HCEC 1CT (cell line): ENCODE measurements at places on chromosomes 6 and 20.

- DNase-seq: peak; percentile 47
Observed at GRCh38 chr6:18155864-18156421, 721 bp downstream of the KDM1B start.

GRCh38 chr20:43058077-43058476 lies 131.6 kb downstream of the PTPRT start:
- DNase-seq: no peak

DNA sequence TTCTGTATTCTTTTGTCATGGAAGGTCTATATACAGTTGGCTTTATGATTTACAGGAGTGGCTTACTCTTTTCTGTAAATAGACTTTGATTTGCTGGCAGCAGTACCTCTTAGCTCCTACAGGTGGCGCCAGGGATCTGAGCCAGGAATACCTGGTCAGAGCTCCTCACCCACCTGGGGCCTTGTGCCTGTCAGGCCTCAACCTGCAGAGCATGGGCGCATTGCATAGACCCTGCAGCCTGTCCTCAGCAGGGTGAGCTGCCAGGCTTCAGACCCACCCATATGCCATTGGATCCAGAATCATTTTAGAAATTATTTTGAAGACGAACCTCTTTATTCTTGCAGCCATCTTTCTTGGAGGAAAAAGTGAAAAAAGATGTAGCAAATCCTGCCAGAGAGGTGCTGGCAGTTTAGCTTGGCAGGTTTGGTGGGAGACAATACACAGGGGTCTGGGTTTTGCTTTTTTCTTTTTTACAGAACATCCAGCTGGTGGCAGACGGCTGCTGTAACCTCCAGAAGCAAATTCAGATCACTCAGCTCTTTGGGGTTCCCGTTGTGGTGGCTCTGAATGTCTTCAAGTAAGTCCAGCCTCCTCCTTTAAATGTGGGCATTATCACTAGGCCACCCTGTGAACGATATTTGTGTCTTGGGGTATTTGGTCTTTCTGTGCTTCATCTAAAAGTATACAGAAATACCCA lies 149.1 kb downstream of the MTHFD1L start:
- DNase-seq: peak; percentile 62

GRCh38 chr6:10613077-10613476 lies 81.3 kb downstream of the C6orf52 start:
- DNase-seq: peak; percentile 38

- no peak for DNase-seq
Observed at GRCh38 chr6:17957904-17958620, 29.4 kb downstream of the KIF13A start.

DNA sequence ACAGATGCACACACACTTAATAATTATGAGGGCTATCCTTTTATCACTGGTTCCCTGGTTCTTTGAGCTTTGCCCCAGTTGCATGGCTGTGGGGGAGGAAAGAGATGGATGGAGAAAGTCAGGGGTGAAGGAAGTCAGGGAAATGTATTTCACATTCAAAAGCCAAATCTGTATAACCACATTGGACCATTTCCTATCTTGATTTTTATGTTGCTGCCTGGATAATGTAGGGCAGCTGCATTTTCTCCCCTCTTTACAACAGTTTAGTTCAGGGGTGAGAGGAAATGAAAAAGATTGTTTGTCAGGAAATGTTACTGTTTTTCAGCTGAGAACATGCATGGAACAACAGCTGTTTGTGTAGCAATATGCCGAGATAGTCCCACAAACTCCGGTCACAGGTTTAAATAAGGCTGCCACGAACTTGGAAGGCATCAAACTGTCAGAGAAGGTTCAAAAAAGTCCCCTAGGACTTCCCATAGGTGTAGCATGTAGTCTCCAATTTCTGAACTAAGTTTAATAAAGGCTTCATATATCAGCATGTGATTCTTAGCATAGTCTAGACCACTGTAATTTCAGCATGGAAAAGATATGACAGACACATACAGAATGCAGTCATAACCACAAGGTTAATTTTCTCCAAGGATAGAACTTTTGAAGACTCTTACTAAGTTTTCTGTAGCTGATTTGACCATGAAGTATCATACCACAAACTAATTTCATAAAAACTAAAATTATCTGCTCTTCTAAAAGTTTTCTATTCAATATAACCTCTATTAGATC lies 82.1 kb upstream of the COL21A1 start:
- peak; percentile 49 for DNase-seq

GRCh38 chr20:50286609-50287008 lies 96.0 kb downstream of the CEBPB start:
- peak; percentile 73 for DNase-seq

- no peak for DNase-seq
Observed at GRCh38 chr6:85422996-85423395, 26.9 kb upstream of the NT5E start.

- DNase-seq: peak; percentile 86
Observed at GRCh38 chr20:52031563-52032303, 159.8 kb downstream of the ZFP64 start.

- DNase-seq: peak; percentile 71
Observed at GRCh38 chr20:10863337-10864060, 189.7 kb upstream of the JAG1 start.

- DNase-seq: no peak
Observed at GRCh38 chr6:41197234-41197633, 3.7 kb downstream of the TREML2 start.

DNA sequence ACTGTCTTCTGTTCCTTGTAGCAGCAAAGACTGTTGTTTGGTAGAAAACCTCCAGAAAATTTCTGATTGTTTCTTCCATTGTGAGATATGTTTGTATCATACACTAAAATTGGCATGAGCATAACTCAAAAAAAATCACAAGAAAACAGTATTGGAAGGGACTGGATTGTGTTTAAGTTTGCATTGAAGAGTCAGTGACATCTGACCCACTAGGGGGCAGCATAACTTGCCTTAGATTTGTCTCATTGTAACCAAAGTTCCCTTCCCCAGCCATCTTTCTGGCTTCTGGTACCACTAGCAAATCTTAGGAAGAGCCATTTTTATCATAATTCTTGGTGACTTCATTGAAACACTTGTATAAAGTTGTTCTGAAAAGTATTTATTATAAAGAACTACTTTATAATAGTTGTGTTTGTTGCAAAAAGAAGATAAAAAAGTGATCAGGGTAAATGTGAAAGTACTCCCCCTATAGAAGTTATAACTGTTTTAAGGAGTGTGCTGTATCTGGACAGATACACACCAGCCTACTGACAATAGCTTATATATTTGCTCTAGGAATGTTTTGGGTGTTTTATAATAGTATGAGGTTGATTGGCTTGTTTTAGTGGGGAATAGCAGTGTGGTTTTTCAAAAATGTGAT lies 7.7 kb downstream of the CSTF1 start:
- DNase-seq: peak; percentile 53

GRCh38 chr6:7996538-7997111 lies 67.6 kb downstream of the BLOC1S5 start:
- DNase-seq: no peak

- DNase-seq: peak; percentile 20
Observed at GRCh38 chr20:62122654-62123449, 577 bp downstream of the LSM14B start.

DNA sequence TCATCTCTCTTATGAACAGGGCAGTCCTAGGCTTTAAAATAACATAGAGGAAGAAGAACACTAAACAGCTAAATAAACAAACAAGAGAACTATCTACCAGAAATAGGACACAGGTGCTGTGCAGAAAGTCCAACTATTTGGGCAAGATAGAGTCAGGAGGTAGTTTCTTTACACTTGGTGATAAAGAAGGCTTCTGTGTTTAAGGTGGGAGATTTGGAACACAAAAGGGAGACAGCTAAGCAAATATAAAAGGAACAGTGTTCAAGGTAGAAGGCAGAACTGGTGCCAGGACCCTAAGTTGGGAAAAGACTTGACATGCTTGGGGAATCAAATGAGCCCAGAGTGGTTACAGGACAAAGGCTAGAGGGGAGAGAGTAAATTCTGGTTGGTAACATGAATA lies 110.5 kb downstream of the MANEA start:
- no peak for DNase-seq

GRCh38 chr20:50625986-50626677 lies 65.2 kb downstream of the RIPOR3 start:
- DNase-seq: peak; percentile 30

GRCh38 chr20:61126369-61127195 lies 125.5 kb upstream of the CDH4 start:
- no peak for DNase-seq

GRCh38 chr6:164612751-164613150 lies 696.7 kb downstream of the C6orf118 start:
- DNase-seq: no peak

GRCh38 chr6:80217794-80218193 lies 111.3 kb downstream of the BCKDHB start:
- DNase-seq: no peak

- no peak for DNase-seq
Observed at GRCh38 chr20:37309936-37310590, 20.6 kb downstream of the MANBAL start.

DNA sequence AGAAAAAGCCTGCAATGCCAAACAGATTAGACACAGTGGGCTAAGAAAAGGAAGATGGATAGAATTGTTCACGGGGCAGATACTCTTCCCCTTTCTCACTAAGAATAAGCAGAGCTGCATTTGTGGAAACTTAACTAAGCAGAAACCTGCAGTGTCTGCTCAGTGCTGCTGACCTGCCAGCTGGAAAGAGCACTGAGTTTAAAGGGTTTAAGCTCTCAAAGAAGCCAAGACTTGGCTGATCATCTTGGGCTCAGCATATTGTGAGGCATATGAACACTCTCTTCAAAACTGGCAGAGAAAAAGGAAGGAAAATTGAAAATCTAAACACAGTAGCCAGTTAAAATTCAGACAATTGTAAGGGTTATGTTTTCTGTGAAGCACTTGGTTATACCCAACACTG lies 711.1 kb upstream of the EPHA7 start:
- DNase-seq: no peak

DNA sequence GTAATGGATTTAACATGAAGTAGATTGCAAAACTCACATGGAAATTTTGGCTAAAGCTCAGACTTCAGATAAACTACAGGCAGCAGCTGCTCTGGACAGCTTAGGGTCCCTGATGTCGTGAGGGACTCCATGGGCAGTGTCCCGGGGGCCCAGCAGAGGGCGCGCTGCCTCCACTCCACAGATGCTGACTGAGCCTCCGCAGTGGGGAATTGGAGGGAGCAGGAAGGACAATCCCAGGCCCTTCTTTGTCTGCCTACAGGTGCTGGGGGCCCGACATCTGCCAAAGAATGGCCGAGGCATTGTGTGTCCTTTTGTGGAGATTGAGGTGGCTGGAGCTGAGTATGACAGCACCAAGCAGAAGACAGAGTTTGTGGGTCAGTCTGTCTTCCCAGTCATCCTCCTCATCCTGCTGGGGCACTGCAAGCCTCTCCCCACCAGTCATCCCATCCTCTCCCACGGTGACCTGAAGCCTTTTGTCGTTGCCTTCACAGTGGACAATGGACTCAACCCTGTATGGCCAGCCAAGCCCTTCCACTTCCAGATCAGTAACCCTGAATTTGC lies 35.9 kb downstream of the PLCG1 start:
- DNase-seq: peak; percentile 64

- DNase-seq: peak; percentile 2
Observed at GRCh38 chr6:5036269-5036668, 32.4 kb upstream of the RPP40 start.

DNA sequence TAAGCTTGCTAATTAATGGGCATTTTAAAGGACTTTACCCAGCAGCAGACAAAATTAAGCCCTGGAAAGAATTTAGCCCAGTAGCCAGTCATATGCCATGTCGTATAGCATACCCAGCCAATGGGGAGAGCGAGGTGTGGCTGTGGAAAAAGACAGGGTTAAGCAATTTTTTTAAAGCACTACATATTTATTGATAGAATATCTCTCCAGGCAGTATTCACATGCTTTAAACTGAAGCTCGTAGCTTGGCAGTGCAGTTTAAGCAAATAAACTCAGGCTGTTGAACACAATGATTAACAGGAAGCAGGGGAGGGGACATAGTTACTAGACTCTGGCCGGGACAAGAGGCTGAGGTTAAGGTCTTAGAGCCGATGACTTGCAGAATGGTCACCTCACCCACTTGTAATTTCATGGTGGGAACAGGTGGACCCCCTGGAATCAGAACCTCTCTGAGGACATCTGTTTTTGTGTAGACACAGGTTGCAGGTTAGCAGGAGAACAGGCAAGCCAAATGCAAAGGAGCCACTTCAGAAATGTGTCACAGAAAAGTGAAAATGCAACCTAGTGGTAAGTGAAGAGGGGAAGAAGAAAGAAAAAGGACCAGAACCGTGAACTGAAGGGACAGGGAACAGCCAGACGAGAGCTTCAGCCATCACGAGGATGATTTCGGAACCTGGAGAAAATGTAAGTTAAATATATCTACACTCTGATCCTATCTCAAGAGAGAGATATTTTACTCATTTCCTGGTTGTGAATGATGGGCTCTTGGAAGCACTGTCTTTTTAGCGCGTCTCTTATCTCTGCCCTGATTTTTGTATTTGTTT lies 7.2 kb downstream of the GCNT2 start:
- DNase-seq: peak; percentile 61

DNA sequence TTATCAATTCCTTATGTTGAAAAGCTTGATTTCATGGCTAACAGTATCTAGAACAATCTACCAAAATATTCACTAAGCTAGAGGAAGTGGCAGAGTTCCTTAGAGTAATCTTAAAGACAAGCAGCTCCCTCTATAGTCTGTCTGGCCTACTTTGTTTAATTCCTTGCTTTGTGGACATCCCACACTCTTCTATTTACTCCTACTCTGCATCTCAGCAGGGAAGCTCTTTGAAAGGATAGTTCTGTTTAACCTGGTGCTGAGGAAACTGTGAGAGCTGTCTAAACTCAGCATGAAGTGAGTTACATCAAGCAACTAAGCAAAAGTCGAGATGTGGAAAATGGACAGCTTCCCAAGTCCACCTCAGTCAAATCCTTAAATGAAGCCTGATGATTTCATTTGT lies 4.3 kb downstream of the REV3L start:
- peak; percentile 80 for DNase-seq

GRCh38 chr6:160238761-160239751 lies 19.6 kb downstream of the SLC22A2 start:
- peak; percentile 55 for DNase-seq

DNA sequence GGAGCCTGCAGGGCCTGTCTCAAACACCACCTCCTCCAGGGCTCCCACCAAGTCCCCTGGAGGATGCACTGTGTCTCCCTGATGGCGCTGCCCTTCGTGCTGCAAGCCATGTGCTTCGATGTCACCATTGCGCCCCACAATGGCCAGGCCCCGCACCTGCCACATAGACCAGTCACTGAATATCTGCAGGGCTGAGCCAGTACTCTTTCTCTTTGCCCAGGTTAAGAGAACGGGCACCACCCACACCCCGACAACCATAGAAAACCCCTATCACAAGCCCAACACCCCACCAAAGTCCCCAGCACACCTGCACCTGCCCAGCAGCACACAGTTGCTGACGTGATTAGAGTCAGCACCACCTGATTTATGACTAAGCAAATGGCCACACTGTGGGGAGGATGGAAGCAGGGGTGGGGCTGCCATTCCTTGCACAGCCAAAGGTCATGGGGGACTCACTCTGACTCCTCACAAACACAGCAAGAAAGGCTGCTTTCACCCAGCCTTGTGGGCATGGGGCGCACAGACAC lies 104.3 kb downstream of the SLC23A2 start:
- DNase-seq: no peak

- no peak for DNase-seq
Observed at GRCh38 chr6:36694616-36695015, 3.0 kb upstream of the RAB44 start.

GRCh38 chr20:46970937-46971630 lies 76.4 kb downstream of the EYA2 start:
- peak; percentile 67 for DNase-seq

- no peak for DNase-seq
Observed at GRCh38 chr6:30200551-30201281, 12.5 kb downstream of the TRIM26 start.

- no peak for DNase-seq
Observed at GRCh38 chr6:157120534-157121232, 202.6 kb downstream of the TMEM242 start.
